ENCODE measurements at places on chromosomes 1 and 21. TPM values are rescaled to one million over a fixed set of nuclear protein-coding genes. Genes with fewer than 3 reads are reported as not detected.

GRCh38 chr1:153430561-153430960 lies 14.2 kb downstream of the S100A7A start:
- DNase-seq, result no peak

GRCh38 chr1:117173691-117174090 lies 37.0 kb downstream of the VTCN1 start:
- no peak for DNase-seq

- no peak for DNase-seq
Measured at GRCh38 chr1:157277281-157277680, 139.1 kb upstream of the ETV3 start.

GRCh38 chr21:34022627-34023335 lies 50.6 kb upstream of the MRPS6 start:
- peak; percentile 57 for DNase-seq

GRCh38 chr1:228022571-228023293 lies 15.9 kb downstream of the WNT3A start:
- peak; percentile 67 for DNase-seq

- DNase-seq, result peak; percentile 51
Measured at GRCh38 chr1:20110679-20111078, 8.7 kb downstream of the PLA2G2D start.

- DNase-seq, result no peak
Measured at GRCh38 chr1:116033322-116033721, 57.0 kb downstream of the SLC22A15 start.

GRCh38 chr1:26078286-26079177 lies 11.1 kb upstream of the TRIM63 start:
- DNase-seq, result no peak

- DNase-seq, result no peak
Measured at GRCh38 chr1:211343607-211344006, 17.0 kb downstream of the TRAF5 start.

- DNase-seq, result no peak
Measured at GRCh38 chr1:217191441-217191840, 439.4 kb downstream of the GPATCH2 start.

DNA sequence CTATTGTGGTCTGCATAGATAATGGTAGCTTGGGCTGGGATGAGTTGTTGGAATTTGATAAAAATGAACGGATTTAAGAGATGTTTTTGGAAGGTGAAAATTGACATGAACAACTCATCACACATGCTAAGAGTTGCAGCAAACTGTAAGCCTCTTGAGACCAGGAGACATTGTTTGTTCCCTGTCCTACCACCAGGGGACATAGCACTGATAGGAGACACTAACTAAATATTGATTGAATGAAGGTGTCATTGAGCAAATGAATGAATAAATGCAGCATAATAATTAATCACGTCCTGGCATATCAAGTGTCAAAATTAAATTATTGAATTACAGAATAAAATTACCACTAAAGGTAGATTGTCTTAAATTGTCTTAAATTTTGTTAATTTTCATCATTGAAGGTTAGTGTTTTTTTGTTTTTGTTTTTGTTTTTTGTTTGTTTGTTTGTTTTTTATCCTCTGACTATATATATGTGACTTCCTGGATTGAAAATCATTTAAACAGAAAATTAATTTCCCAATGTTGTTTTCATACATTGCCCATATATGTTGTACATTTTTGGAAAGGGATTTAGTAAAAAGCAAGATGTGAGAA lies 285.3 kb upstream of the C1orf105 start:
- DNase-seq, result no peak

DNA sequence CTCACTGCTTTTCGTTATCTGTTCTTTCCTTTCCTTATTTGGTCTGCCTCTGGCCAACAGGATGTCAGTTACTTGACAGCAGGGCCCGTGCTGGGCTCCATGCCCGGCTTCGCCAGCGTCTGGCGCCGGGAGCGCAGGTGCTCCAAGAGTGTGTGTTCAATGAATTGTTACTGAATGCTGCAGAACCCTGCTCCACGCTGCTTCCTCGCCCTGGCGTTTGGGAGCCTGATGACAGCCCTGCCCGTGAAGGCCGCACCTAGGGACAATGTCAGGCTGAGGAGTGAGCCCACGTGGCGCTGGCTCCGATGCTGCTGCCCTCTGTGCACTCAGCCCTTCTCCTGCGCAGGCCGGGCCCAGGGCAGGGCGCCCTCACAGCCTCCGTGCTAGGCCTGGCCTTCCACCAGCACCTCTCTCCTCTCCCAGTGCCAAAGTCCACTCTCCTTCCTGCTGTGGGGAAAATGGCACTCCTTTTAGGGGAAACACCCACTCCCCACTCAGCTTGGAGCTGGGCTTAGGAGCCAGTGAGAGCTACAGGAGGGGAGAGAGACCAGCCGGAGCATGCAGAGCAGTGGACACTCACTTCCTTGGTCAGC lies 51.4 kb downstream of the ACBD3 start:
- no peak for DNase-seq

DNA sequence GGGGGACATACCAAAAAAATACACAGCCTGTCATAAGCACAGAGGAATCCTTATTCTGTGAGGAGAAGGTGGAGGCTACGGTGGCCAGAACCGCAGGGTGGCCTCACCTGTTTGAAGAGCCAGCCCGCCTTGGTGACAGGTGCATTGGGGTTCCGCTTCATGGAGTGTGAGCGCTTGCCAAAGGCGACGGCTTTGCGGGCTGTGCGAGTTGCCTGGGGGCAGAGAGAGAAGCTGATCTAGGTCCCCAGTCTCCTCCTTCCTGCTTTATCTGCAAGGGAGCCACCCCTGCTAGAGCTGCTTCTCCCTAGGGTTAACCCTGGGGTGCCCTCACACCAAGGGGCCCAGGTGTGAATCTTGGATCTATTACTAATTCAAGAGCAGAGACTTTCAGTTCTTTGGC lies 54.3 kb upstream of the GOLT1A start:
- DNase-seq, result peak; percentile 49

The GOLT1A gene
- total RNA-seq, result not detected

The PODN gene
- total RNA-seq, result 152 TPM

The SHISAL2A gene
- 0.88 TPM for total RNA-seq

The LMOD1 gene
- 469 TPM for total RNA-seq
